Endothelial cell of umbilical vein (primary cell): ENCODE measurements at places on chromosomes 12 and 14. TPM values are rescaled to one million over a fixed set of nuclear protein-coding genes. Genes with fewer than 3 reads are reported as not detected.

GRCh38 chr14:42027271-42027670, 420.6 kb downstream of the LRFN5 start:
- no peak for DNase-seq

- peak; percentile 69 for DNase-seq
Measured at GRCh38 chr12:53213348-53213747, 6.3 kb upstream of the ITGB7 start.

Gene CTSG
- not detected in 2 replicates for total RNA-seq

DNA sequence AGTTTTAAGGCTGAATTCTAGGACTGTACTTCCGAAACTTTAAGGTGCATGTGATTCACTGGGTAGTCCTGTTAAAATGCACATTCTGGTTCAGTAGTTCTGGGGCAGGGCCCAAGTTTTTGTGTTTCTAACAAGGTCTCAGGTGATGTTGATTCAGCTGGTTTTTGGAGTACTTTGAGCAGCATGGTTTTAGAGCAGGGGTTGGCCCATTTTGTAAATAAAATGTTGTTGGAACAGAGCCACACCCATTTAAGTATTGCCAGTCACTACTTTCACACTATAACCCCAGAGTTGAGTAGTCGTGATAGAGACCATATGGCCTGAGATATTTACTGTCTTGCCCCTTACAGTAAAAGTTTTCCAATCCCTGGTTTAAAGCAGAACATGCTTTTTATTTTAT, 111.3 kb downstream of the SYNE2 start:
- no peak for DNase-seq

GRCh38 chr14:20492486-20492885, 12.9 kb upstream of the RNASE10 start:
- DNase-seq, result no peak

DNA sequence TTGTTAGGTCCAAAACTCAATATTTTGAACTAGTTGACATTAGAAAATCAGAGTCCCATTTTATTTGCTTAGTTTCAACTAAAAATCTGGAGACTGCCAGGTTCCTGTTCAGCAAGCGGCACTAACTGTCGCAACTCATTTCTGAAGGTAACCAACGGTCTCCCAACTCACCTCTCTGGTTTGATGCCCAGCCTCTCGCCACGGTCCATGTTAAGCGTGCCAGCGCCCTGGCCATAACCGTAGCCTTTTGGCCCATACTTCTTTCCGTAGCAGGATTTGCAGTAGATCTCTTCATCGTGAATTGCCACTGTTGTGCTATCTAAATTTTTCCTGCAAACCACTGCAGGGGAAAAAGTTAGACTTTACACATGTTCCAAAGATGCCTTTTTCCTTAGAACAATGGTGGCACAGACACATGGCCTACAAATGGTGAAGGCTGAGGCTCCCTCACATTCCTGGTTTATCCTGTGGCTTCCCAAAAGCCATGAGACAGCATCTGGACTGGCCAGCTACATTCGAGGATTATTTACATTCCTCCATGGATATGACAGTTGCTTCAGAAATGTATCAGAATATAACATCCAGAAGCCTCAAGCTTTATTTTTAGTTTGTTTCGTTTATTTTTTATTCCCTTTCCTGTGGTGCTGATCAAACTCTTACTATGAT, 15.7 kb downstream of the CSRP2 start:
- DNase-seq, result no peak

DNA sequence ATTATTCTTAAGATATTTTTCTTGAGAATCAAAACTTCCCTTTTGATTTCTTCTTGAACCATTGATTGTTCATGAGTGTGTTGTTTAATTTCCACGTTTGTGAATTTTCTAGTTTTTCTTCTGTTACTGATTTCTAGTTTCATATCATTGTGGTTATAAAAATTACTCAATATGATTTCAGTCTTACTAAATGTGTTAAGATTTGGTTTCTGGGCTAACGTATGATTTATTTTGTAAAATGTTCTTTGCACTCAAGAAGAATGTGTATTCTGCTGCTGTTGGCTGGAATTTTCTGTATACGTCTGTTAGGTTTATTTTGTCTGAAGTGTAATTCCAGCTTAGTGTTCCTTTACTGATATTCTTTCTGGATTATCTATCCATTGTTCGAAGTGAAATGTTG, 24.7 kb downstream of the TRMT5 start:
- no peak for DNase-seq

Gene MORN3
- 0.62 and 0.73 TPM in 2 replicates for total RNA-seq

- peak; percentile 30 for DNase-seq
Measured at GRCh38 chr12:50212071-50212467, 44.9 kb upstream of the CERS5 start.

Gene PRDM4
- total RNA-seq, result 33.4 and 36.8 TPM in 2 replicates

Gene SLC10A1
- not detected in 2 replicates for total RNA-seq

Gene MAX
- 79.5 and 84.6 TPM in 2 replicates for total RNA-seq

Gene MAP1LC3B2
- total RNA-seq, result 4.1 TPM in 1 of 2 replicates, not detected in the other

GRCh38 chr12:54424224-54424623, 5.2 kb upstream of the ITGA5 start:
- DNase-seq, result no peak

GRCh38 chr12:45756666-45757065, 27.2 kb downstream of the ARID2 start:
- no peak for DNase-seq

DNA sequence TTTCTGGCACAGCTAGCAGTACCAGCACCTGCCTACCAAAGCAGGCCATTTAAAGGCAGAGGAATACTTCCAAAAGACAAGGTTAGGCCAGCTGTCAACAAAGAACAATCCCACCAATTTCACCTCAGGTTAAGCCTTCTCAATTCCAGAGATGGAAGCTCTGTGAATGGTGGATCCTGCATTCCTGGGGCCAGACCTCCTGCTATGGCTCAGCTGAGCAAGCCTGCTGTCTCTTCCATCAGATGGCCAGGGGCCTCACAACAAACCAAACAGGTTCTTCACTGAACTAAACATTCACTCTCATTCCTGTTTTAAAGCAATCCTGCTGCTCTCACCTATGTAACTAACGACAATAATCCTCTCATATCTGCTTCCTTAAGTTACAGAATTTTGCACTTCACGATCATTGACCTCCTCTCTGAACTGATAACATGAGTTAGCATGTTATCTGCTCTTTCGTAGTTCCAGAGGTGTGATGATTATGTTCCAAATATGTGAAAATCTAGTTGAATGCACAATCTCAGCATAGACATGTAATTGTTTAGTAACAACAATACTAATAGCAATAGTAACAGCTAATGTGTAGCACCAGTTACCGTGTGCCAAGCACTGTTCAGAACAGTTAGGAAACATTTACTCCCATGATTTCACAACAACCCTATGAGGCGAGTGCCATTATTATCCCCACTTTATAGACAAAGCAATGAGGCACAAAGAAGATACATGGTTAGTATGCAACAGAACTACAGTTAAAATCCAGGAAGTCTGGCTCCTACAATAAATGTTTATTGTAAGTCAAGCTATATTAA, 73.2 kb downstream of the SLC2A13 start:
- DNase-seq, result no peak

- no peak for DNase-seq
Measured at GRCh38 chr14:33773205-33774030, 177.5 kb downstream of the EGLN3 start.

Gene OAS1
- 2.9 and 6.4 TPM in 2 replicates for total RNA-seq

Gene KRT73
- total RNA-seq, result not detected in 2 replicates
